ENCODE measurements at places on chromosomes 11 and 22.

DNA sequence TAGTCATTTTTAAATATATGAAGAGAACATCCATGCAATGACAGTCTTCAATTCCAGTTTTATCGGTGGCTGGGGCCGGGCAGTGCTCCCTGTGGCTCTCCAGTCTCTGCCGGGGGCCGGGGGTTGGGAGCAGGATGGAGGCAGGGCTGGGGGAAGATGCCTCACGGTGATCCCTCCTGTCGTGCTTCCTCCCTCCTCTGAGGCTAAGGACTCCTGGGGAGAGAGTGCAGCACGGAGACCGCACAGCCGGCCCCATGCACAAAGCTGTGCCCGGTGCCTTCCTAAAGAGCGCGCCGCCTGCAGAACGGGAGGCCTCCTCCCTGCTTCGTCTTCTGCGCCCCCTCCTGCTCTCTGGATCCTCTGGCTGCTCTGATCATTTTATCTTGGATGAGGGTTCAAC, 20.5 kb downstream of the GAL start:
- no peak for DNase-seq

GRCh38 chr22:49363526-49364230, 464.0 kb downstream of the BRD1 start:
- DNase-seq: no peak

DNA sequence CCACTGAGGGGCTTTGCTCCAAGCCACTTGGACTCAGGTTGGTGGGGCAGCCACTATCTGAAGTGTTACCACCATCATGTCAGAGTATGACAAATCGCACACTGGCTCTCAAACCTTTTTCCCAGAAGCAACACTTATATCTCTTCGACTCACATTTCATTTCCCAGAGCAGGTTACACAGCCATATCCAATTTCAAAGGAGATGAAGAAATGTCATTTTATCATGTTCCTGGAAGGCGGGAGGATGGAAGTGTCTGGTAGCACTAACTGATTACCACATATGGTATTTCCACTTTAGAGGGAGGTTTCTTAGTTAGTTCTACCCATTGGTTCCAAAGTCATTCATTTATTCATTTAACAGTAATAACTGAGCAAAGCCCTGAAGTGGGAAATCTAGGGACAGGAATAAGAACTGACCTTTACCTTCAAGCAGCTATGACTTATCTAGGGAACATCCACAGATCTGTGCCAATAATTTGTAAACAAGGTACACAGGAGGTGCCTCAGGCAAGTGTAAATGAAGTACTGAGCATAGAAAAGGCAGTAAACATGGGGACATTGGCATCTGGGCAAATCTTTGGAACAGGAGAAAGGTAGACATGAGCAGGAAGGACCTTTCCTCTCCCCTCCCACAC, 54.9 kb upstream of the LRRC55 start:
- no peak for DNase-seq

DNA sequence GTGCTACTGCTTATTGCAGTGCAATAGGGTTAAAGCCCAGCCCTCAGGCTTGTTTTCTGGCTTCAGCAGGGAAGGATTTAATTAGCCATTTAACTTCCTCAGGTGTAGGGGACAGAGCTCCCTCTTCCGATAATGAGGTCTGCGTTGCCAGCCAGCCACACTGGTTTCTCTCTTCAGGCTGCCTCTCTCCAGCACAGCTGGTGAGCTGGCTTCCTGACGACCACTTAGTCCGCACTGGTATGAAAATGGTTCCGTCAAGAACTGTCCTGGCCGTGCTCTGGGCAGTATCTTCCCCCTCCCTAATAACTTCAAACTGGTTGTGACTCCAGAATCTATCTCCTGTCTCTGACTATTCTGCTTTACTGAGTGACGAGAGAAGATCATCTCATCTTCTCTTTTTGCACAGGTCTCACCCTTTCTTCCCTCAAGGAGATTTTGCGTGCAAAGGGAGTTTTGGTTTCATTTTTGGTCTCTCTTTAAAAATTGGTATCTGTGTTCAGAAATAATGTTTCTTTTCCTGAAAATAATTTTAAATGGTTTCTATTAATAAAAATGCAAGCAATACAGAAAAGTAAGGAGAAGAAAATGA, 49.2 kb downstream of the CNTN5 start:
- DNase-seq: peak; percentile 26

DNA sequence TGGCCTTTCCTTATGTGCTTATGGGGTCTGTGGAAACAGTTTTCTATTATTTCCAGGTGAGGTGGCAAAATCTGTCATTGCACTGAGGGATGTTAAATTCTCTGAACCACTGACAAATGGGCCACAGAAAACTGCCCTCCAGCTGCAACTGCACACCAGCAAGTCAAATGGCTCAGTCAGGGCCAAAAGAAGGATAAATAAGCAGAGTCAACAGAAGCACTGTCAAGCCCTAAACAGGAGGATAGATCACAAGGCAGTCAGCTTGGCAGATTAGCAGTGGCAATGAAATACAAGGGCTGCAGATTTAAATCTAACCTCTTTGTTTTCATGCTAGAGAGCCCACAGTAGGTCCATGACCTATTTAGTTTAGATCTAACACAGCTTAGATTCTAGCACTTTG, 435.6 kb downstream of the ETS1 start:
- DNase-seq: no peak

DNA sequence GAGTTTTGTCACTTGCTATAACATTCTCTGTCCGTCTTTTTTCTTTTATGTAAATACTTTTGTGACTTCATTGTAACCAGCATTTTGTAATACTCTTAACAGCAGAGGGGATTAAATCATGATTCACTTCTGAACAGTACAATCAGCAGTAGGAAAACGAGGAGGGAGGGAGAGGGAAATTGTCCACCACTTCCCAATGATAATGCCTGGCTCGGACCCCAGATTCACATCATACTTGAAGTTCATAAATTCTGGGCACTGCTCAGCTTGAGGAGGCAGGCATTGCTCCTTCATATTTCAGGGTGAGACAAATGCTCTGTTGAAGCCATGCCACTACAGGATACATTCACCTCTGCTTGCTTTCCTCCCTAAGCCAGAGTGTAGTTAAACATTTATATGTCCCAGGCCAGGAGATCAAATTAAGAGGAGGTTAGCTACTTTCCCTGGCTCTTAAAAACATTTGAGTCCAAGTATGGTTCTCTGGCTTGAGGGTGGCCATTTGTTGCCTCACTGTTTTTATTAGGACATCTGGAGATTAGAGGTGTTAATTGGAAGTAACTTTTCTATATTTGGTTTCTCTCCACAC, 129.0 kb upstream of the LDLRAD3 start:
- DNase-seq: peak; percentile 43

DNA sequence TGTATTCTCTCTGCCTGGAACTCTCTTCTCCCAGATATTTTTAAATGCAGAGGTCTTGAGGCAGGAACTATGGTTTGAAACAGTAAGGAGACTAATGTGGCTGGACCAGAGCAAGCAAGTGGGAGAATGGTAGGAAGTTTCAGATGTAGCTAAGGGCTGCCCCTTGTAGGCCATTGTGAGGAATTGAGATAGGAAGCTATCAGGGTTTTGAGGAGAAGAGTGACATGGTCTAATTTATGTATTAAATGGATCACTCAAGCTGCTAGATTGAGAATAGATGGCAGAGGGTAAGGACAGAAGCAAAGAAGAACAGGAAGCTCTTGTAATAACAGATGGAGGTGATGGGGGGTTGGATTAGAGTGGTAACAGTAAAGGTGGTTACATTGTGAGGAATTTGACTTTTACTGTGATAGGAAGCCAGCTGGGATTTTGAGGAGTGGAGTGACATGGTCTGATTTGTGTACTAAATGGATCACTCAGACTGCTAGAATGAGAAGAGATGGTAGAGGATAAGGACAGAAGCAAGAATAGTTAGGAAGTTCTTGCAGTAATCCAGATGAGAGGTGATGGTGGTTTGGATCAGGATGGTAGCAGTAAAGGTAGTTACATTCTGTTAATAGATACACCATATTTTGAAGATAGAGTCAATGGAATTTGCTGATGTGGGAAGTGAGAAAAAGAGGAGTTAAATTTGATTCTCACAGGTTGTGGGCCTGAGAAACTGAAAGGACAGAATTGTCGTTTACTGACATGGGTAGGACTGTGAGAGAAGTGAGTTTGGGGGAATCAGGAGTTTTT, 63.0 kb downstream of the HIPK3 start:
- DNase-seq: no peak

DNA sequence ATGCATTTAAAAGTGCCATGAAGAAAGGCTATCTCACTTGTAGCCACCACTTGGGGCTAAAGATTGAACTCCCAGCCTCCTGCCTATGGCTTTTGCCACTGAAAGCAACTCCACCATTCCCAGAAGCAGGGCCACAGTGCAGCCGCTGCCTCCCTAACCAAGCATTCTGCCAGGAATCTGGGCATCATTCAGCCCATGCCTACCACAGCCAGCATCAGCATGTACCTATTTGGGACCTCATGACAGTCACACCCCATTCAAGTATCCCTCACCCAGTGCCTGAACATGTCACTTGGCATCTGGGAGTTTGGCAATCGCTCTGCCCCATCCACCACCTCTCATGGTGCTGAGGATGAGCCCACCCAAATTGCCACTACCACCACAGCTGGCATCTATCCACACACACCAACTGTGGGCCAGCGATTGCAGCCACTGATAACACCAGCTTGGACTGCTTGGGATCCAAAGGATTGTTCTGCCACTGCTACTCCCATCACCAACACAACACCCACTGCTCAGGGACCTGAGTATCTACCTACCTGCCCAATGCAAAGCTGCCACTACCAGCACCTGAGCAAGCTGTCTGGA, 234.4 kb downstream of the GRM5 start:
- DNase-seq: no peak

- no peak for DNase-seq
Measured at GRCh38 chr11:27209562-27210005, 153.4 kb downstream of the CCDC34 start.

- DNase-seq: no peak
Measured at GRCh38 chr11:97764605-97765004, 1256.1 kb upstream of the CNTN5 start.

All from muscle of arm (tissue), 14 donors.